Urinary bladder (tissue), 4 donors: ENCODE measurements at places on chromosomes 7 and 10.

DNA sequence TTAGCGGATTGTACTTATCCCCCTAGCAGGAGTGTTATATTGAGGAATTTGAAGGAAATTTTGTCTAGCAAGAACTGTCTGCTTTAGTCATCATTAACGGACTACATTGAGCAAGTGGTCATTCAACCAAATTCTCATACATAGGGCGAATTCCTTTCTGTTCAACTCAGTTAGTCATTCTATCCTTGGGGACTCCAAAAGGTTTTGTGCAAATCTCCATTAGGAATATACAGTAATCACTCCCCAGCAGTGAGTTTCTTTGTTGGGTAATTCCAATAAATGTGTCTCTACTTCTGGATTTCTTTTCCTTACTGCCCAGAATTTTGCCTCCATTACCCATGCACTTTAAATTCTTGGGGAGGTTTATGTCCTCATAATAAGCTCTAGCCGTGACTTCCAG lies 51.1 kb downstream of the EPDR1 start:
- no peak for DNase-seq

DNA sequence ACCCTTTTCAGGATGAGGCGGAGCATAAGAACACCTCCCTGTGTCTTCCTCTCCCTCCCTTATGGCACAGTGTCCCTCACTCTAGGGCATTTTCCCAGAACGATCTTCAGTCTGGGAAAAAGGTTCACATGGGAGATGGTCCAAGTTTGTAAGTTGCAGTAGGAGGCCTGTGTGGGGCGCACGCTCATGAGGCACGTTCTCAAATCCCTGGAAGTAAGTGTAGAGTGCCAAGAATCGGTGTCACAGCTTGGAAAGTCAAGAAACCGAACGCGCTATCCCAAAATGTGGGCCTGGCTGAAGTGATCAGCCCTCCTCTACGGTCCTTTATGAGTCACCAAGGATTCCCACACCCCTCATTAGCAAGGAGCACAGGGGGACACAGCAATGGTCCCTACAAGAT lies 23.9 kb upstream of the SMARCD3 start:
- no peak for DNase-seq

DNA sequence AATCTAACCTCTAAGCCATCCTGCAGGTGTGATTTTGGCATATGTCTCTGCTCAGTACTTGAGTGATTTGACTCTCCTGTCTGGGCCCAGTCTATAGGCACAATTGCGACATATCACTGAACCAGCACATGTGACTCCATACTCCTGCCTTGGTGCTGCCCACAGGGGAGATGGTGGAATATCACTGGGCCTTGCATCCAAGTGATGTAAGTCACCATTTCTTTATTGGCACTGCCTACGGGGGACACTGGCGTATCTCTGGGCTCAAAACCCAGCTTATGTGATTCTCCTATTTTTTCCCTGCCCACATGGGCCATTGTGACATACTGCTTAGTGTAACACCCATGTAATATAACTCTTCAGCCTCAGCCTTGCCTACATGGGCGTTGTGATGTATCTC lies 48.1 kb upstream of the ZNF680 start:
- DNase-seq: no peak

DNA sequence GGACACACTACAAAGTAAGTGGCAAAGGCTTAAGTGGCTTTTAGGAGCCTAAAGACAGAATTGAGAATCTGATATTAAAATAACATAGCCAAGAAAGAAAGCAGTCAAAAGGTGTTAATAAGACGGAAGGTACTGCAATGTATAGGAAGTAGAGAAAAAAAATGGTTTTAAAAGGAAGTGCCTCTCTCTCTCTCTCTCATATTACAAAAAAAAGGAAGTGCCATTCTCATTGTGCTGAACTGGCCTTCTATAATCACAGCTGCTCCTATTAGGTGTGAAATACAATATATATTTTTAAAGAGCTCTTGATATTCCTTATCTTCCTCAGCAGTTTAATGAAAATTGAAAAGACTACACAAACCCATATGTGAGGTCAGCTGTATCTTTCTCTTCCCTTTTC lies 199.4 kb upstream of the NPVF start:
- no peak for DNase-seq

DNA sequence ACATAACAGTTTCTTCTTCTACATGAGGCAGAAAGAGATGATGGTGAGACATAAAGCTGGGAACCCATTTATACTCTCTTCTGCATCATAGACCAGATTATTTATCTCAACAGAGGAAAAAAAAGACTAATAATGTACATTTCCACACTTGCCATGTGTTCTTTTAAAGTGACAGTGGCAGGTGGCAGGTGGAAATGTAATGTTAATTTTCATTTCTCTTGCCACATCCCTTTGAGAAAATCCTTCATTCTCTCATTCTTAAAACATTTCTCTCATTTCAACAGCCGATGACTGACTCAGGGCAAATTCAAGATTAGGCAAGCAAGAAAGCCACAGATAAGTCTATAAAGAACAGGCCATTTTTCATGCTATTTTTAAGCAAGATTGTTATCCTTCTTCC lies 635.6 kb upstream of the SORCS1 start:
- no peak for DNase-seq

DNA sequence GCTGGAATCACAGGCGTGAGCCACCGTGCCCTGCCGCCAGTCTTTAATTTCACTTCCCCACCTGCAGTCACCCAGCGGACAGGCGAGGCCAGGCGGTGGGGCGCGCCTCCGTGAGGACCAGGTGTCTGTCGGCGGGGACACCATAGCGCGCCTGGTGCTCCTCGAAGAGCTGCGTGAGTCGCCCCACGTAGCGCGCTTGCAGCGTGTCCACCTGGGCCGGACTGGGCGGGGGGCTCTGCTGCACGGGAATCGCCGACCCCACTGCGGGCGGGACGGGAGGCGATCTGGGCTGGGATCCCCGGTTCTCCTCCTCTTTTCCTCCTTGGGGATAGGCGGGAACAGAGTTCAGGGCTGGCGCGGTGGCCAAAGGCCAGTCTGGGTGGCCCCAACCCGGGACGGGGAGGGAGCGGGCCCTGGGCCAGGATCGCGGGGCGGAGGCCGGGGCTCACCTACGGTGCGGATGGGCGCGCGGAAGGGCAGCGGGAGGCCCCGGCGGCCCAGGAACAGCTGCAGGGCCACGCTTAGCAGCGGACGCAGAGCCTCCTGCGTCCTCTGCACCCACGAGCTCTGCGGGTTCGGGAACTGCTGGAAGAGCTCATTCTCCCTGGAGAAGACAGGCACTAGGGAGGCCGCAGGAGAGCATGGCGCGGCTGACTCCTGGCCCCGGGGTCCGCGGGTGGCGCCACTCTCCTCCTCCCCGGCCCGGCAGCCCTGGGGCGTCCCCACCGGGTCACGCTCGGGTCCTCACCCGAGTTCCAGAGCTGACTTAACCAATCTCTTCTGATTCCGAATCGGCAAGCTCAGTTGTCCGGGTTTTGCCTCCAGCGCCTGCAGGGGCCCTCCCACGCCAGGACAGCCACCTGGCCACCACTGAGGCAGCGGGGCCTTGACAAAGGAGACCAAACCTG lies 1.1 kb upstream of the MOGAT3 start:
- DNase-seq: no peak

DNA sequence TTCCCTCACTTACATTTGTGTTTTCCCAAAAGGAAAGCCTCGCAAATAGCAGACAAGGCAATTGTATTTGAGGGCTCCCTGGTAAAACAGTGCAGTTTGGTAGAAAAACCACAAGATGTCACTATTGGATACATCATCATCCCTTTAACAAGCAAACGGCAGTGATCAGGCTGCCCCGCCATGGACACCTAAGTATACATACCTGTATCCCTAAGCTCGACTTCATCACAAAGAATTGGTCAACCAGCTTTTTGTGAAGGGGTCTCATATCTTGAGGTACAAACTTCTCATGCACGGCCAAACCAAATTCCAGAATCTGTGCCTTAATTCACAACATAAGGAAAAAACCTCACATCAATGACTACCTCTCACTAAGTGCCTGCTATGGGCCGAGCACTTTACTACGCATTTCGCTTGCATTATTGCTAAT lies 179.5 kb upstream of the IMMP2L start:
- no peak for DNase-seq

- DNase-seq: no peak
Measured at GRCh38 chr10:69359594-69359993, 57.1 kb downstream of the TACR2 start.

GRCh38 chr10:130935897-130936550 lies 375.5 kb downstream of the TCERG1L start:
- no peak for DNase-seq

DNA sequence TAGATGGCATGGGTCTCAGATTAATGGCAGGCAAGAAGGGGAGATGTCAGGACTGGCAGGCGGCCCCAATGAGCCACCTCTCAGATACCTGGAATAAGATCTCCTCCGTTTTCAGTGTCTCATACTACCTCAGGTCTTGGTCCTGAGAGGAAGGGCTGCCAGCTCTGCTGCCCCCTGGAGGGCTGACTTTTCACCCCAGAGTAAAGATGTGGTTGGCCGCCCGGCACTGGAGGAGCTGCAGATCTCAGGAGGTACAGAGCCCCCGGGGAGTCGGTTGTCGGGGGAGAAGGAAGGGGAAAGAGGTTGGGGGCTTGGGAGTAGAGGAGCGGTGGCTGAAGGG lies 642 bp upstream of the COL13A1 start:
- DNase-seq: no peak

GRCh38 chr10:90179696-90180407 lies 478.5 kb downstream of the KIF20B start:
- DNase-seq: no peak

DNA sequence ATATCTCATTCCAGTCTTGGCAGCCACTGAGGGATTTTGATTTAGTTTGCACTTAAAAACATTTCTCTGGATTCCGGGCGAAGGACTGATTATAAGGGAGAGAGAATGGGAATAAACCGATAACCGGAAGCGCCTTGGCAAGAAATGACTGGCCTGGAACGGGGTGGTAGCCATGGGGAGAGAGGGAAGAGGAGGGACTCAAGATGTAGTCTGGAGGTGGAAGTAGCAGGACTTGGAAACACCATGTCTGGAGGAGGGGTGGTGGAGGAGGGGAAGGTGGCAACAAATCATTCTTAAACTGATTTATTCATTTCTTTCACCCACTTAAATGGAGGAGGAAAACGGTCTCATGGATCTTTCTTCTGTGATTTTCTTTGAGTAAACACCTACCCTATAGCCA lies 238.1 kb downstream of the REEP3 start:
- no peak for DNase-seq

GRCh38 chr10:101330231-101330630 lies 23.7 kb upstream of the BTRC start:
- DNase-seq: no peak
